ENCODE measurements at places on chromosomes 5 and 9. TPM values are rescaled to one million over a fixed set of nuclear protein-coding genes. Genes with fewer than 3 reads are reported as not detected.

- DNase-seq = peak; percentile 77
These were observed 571 bp upstream of the S1PR3 start for GRCh38 chr9:88990729-88991065.

TMEM174 gene
- polyA plus RNA-seq = not detected

ANKRD33B gene
- polyA plus RNA-seq = 2.7 TPM

GRCh38 chr5:102411-103043, 10.6 kb downstream of the PLEKHG4B start:
- DNase-seq = no peak

DNA sequence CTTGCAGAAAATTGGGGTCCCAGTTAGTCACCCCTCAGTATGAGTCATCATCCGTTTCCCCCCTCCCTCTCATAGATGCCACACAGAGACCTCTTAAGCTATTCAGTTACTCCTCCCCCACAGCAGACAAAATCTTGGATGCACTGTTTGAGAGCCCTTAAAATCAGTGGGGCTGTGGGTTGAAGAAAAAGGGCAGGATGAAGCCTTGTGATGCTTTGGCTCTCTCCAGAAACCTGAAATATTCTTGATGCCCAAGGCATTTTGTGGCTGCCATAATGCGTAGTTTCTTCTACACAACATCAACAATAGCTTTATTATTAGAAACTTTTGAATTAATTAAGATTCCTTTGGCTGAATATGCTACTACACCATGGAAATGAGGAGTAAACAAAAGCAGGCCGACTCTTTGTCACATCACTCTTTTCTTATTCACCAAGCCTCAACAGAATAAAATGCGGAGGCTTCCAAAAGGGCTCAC, 133.8 kb downstream of the MRPS30 start:
- peak; percentile 74 for DNase-seq

FOXE1 gene
- 0.12 TPM for polyA plus RNA-seq

- DNase-seq = no peak
These were observed 1185.5 kb upstream of the CDH18 start for GRCh38 chr5:21173526-21173925.

GRCh38 chr5:171323806-171324632, 15.0 kb downstream of the TLX3 start:
- DNase-seq = peak; percentile 26

- DNase-seq = no peak
These were observed 1.6 kb downstream of the IFNA2 start for GRCh38 chr9:21383627-21384026.

GRCh38 chr5:173634465-173634983, 18.1 kb upstream of the BOD1 start:
- no peak for DNase-seq

- no peak for DNase-seq
These were observed 355.5 kb downstream of the ARRDC3 start for GRCh38 chr5:91027405-91028139.

DNA sequence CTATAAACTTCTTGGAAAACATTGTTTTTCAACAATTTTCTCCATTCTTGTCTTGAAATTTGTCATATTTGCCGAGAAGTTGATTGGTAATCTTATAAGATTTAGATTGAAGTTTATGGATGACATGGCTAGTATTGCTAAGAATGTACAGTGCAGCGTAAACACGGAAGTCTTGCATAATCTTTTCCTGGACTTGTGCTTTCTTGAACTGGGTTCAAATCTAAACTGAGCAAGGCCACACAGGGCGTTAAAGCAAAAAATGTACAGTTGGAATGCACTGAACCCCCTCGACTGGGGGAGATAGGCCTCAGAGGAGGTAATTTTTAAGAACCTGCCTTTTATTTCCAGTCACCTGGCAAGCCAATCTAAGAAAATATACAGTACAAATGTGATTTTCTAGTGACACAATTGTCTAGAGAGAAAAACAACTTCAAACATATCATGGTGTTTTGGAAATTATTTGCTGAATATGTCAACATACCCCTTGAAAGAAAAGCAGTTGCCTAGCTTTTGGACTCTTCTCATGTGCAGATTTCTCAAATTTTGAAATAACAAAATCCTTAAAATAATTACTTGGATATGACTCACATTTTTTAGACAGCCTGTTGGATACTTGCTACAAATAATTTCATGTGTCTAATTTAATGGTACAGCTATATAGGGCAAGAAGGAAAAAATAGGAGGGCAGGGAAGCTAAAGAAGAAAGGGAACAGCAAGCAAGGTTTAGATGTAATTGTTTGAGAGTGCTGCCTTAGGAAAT, 18.5 kb upstream of the GAS1 start:
- no peak for DNase-seq

DNA sequence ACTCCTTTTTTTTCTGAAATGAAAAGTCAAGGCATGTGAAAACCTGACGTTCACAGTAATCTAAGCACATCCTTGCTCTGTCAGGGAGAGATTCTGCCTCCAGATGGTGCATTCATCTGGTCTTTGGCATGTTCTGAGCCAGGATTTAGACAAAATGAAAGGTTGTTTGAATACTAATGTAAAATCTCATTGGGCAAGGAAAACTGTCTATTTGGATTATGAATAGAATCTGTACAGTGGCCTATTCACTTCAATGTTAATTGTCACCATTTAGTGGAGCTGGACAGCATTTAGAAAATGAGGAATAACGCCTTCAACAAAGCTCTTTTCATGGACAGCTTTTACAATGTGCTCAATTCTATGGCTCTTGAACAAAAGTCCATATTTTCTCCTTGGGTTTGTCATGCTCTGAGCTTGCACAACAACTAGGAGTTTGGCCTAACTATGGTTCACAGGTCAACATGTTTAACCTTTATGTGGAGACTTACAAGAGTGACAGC, 28.9 kb downstream of the ARHGEF28 start:
- DNase-seq = no peak

GRCh38 chr5:1331861-1332405, 13.0 kb downstream of the CLPTM1L start:
- DNase-seq = no peak

AGXT2 gene
- polyA plus RNA-seq = not detected

DNA sequence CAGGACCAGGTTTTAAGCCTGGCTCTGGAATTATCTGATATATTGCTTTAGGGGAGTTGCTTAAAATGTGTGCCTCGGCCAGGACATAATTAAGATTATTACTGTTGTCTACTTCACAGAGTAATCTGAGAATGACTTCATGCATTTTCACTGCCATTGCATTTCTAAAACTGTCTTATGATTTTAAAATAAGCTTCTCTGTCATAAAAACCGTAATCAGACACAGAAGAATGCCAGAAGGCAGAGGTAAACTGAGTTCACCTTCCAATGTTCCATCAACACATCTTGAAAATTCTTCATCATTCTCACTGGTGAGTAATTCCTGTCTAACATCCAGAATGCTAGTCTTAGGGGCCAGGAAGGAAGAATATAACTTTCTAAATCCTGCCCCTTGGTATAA, 47.1 kb downstream of the ISOC1 start:
- no peak for DNase-seq

LRRC26 gene
- polyA plus RNA-seq = 4.3 TPM

DNA sequence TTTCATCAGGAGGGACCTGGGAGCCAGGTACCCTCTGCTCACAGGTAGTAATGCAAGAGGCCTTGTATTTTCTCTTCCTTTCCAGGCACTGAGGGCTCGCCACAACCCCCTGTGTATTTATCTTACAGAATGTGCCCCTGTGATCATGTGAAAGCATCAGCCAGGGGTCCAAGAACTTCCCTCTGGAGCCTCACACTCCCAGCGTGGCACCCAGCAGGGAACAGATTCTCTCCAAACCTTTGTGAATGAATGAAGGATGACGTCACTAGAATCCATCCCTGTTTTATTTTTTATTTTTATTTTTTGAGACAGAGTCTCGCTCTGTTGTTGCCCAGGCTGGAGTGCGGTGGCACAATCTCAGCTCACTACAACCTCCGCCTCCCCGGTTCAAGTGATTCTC, 107.3 kb upstream of the IER5L start:
- DNase-seq = no peak

- peak; percentile 61 for DNase-seq
These were observed 8.9 kb downstream of the B4GALT1 start for GRCh38 chr9:33157960-33158842.

SPINK13 gene
- polyA plus RNA-seq = not detected

MLANA gene
- polyA plus RNA-seq = 0.38 TPM

TMC1 gene
- 0.42 TPM for polyA plus RNA-seq

DNA sequence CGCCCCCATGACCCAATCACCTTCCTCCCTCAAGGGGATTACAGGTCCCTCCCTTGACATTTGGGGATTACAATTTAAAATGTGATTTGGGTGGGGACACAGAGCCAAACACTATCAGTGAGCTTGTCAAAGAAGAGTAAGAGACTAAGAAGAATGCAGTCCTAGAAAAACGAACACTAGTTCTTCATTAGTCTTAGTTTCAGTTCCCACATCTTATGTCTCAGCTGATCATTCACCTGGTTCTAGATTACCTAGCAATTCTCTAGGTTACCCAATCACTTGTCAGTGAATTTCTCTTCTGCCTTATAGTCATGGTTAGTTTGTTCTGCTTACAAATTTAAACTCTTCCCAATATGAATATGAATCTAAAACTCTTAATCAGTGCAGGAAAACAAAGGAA, 251.5 kb downstream of the COX7C start:
- DNase-seq = no peak

DNA sequence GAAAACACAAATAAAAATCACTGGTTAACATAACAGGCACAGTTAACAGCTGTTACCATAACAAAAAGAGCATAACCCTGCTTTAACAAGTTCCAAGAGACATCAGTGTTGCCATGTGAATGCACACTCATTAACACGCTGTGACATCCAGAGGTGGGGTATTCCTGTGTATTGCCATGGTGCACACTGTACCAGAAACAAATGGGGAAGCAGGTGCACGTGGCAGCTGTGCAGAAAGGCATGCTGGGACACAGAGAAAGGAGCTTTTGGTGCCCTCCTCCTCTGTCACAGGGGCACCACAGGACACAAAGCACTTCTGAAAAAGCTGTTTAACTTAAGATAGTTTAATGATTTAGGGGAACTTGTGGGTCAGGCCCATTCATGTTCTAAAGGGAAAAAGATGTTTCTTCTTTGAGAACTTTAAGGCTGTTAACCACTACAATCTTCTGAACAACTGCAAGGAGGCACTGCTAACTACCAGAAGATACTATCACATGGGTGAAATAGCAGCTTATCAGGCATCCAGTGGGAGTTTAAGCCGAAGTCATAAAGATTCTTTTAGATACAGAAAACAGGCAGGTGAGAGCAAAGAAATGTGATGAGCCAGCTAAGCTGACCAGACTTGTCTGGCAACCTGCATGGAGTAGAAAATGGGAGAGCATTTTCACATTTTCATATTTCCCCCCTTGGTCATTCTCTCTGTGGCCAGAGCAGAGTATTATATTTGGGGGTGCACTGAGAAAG, 56.4 kb upstream of the GOLPH3 start:
- no peak for DNase-seq

DNA sequence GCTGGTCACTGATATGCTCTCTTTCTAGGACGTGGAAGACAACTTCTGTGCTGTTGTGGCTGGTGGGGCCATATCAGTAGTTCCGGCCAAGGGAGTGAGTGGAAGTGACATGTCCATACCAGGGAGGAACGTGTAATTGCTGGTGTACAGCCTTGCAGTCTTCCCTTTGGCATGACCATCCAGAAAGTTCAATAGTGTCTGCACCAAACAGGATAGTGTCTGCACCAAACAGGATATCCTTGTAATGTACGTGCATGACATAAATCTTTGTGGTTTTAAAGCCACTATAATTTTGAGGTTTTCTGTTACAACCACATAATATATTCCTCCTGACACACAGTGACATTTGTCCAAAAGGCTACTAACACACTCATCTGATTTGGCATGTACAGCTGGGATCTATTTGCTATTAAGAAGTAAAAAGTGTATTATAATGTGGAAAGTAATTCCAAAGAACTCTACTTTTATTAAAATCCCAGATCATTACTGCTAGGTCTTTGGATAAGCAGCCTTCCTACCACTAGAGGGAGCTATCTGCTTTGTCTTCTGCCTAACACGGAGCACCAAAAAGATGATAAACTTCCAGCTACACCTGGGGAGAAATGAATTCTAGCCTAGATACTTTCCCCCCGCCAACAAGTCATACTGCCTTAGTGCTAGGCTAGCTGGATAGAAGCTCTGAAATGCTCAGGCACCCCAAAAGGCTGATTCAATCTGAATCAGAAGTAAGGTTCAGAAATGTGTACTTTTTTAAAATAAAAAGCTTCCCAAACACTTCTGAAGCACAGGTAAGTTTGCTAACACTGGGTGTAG, 52.7 kb downstream of the RNF145 start:
- peak; percentile 89 for DNase-seq

DNA sequence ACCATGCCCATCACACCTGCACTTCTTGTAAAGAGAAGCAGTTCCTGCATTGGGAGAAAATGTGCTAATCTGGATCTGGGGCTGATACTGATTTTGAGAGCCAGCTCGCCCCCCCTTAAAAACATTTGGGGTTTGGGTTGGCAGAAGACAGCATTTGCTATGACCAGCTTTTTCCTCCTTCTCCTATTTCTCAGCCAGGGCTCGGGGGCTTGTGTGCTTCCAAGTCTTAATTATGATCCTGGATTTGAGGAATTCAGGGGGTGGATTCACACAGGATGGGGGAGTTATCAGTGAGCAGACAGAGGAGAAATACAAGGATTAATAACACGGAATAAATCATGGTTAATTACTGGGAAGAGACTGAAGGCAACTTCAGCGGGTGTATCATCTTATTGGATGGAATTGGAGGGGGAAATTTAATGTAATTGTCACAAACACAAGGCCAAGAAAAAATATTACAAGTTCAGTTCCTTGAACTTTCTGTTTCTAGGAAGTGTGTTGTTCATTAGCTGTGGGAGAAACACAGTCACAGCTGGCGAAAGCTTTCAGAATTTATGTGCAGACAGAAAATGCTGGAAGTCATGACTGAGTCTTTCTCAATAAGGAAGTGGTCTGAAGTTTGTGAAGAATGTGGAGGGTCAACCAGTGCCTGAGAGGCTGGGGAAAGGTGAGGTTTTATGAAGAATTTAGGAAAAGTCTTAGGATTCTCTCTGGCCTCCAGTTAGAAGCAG, 15.3 kb downstream of the C9orf152 start:
- no peak for DNase-seq

SPATA31E1 gene
- 0.05 TPM for polyA plus RNA-seq

DNA sequence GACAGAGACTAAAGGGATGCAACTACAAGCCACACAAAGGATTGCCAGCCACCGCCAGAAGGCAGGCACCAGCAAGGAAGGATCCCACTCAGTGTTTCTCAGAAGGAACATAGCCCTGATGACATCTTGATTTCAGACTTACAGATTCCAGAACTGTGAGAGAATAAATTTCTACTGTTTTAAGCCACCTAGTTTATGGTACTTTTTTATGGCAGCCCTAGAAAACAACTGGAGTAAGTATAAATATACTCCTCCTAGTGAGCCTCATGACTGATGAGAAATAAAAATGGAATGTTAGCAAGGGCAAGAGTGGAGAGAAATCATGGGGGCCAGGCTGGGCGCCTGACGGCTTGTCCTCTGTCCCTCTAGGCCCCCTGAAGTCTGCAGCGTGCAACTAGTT, 307.3 kb downstream of the PIK3R1 start:
- DNase-seq = no peak

Data from GM23338 (cell line).